ENCODE measurements at places on chromosomes 13 and 19.

DNA sequence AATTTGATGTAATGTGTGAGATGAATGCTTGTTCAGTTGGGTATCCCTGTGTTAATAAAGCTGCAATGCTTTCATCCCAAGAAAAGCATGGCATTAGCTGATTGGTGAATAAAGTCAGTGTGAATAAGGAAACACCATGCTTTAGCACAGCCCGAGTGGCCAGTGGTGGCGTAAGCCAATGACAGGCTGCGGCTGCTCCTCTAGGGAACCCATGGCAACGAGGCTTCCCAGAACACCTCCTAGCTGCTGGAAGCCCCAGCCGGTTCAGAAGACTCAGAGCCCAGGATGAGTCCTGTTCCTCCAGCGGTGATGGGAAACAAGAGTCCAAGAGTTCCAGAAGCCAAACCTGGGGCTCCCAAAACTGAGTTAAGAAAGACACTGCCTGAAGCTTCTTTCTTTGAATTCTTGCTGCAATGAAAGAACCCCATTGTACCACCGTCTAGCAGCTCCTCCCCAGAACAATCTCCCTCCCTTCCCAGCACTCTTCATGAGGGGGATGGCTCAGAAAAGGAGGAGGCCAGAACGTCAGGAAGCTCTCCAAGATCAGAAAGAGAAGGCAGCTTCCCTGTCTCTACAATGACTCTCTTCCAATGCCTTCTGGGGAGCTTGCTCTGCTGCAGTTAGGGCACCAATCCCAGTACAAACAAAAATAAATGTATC, 58.2 kb downstream of the TSHZ3 start:
- no peak for DNase-seq

DNA sequence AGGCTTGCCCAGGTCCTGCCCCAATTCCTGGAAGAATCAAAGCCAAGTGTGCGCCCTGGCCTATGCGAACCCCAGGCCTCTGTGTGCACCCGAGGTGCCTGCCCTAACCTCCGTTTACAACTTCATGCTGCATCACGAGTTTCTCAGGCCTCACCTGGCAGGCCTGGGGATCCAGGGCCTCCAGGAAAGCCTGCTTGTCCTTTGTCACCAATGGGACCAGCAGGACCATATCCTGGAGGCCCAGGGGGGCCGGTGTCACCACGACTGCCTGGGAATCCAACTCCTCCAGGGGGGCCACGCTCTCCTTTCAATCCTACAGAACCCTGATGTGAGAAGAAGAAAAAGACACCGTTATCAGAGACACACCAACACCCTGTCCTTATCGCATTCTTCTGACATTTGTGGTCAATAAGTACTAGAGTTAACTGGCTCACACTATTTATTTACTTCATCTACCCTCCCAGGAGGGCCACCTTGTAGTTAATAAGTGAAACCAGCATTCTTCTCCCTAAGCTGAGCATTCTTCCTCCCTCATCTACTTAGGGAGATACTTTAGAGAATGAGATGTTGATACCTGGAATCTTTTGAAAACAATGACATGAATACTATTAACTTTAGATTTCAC, 120.6 kb downstream of the COL4A1 start:
- no peak for DNase-seq

GRCh38 chr13:26563713-26564112, 6.2 kb downstream of the WASF3 start:
- DNase-seq = no peak

DNA sequence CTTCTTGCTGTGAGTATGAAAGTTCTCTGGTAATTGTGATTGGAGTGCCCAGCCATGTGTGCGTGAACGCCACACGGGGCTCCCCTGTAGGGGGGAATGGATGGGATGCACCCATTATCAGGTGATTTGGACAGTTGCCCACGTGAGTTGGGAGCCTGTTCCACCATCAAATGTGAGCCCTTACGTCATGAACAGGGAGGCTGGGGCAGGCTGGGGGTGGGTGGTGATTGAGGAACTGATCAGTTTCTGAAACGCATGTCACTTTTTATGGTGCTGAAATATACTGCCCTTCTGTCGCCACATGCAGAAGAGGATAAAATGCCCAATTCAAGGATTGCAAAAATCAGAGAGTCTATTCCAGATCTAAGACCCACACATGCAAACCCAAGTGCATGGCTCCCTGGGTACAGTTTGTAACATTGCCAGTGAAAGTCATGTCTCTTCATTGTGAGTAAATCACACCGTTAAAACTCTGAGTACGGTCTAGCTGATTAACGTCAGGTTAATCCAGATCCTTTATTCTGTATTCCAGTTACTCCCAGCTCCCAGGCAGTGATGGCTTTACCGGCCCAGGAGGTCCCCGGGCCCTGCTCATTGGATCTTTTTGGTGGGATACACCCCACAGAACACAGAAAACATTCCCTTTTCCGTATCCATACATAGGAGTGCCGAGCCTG, 90.2 kb downstream of the RAB20 start:
- DNase-seq = peak; percentile 24

- DNase-seq = no peak
These were observed 148.7 kb downstream of the NALCN start for GRCh38 chr13:101267656-101268055.

All from germinal center (tissue), 1 donor.